Memory B cell (primary cell): ENCODE measurements at places on chromosomes 16 and 17.

- H3K4me1 ChIP-seq: peaks cover 2% of the 10 kb centered on the region
- H3K36me3 ChIP-seq: no peaks in the 10 kb centered on the region
- H3K27me3 ChIP-seq: peaks cover 30% of the 10 kb centered on the region
- DNase-seq: no peak
- no peak overlapping the region for H3K27ac ChIP-seq
- no peak overlapping the region for H3K4me3 ChIP-seq
Measured at GRCh38 chr17:34423978-34424813, 61.2 kb upstream of the CCL1 start.

DNA sequence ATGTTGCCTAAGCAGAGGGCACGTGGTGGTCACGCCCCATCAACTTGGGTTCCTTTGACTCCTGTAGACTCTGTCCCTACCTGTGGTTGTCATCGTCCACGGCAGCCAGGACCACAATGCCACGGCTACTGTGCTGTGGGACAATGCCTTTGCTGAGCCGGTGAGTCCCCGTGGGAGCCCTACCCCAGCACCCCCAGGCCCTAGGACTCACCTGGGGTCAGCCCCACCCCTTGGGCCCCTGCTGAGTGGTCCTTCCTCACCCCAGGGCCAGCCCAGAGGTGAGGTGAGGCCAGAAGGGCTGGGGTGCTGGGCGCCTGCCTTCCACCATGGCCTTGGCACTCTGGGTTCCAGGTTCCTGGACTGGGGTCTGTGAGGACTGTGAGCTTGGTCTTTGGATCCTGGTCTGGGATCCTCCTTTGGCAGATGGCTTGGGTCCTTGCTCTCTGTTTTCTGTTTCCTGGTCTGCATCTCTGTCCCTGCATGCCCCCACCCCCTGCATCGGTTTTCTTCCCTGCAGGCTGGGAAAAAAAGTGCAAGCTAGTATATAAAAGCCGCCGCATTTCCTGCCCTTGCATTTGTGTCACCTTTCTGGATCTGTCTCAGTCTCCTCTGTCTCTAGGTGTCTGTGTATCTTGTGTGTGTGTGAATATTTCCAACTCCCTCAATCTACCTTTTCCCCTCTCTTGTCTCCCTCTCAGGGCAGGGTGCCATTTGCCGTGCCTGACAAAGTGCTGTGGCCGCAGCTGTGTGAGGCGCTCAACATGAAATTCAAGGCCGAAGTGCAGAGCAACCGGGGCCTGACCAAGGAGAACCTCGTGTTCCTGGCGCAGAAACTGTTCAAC lies 17.5 kb downstream of the STAT5A start:
- no peaks in the 10 kb centered on the region for H3K27me3 ChIP-seq
- peaks cover 6% of the 10 kb centered on the region for H3K4me1 ChIP-seq
- H3K36me3 ChIP-seq: peaks cover 59% of the 10 kb centered on the region
- H3K4me3 ChIP-seq: no peak overlapping the region

DNA sequence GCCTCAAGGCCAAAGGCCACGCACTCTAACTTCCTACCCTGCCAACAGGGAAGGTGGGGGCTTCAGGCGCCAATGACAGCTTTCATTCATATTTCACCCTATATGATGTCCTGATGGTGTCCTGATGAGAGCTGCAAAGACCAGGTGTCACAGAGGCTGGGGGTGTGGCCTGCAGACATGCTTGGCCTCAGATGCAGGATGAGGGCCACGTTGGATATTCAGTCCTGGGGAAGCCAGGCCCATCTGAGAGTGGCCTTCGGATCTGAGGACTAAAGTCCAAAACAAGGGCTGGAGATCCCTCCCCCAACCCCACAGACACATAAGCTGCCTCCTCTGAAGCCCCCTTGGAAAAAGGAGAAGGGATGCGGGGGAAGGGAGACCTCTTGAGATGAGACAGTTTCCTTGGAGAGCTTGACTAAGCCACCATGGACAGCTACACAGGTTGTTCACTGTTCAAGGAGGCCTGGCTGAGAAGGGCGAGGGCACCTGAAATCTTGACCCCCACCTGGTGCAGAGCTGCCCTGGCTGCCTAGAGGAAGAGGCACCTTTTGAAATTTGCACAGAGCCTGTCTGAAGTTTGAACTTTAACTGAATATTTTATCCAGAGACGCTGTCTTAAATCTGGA lies 24.3 kb upstream of the GSG1L start:
- no peaks in the 10 kb centered on the region for H3K27me3 ChIP-seq
- no peak for DNase-seq
- H3K36me3 ChIP-seq: no peaks in the 10 kb centered on the region
- H3K27ac ChIP-seq: no peak overlapping the region

GRCh38 chr16:11398851-11399250 lies 53.6 kb downstream of the RMI2 start:
- no peaks in the 10 kb centered on the region for H3K36me3 ChIP-seq
- H3K4me1 ChIP-seq: peaks cover 4% of the 10 kb centered on the region
- H3K27ac ChIP-seq: no peak overlapping the region
- no peaks in the 10 kb centered on the region for H3K27me3 ChIP-seq
- DNase-seq: no peak

DNA sequence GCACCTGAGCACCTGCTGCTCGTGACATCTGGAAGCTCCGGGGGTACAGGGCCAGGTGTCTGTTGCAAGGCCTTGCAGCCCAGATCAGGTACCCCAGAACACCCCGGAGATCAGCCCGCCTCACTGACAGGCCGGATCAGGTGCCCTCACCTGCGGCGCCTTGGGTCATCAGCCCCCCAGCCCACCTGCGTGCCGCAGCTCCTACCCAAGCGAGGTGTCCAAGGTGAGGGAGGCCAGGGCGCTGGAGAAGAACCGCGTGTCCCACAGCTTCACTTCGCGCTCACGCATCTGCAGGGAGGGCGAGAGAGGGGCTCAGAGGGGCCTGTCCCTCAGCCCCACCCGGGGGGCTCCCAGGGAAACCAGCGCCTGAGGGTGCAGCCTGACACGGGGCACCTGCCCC lies 16.1 kb downstream of the VASN start:
- H3K36me3 ChIP-seq: peaks cover 24% of the 10 kb centered on the region
- H3K4me1 ChIP-seq: no peaks in the 10 kb centered on the region
- H3K27ac ChIP-seq: peak overlapping the region; percentile 41
- no peaks in the 10 kb centered on the region for H3K27me3 ChIP-seq
- no peak overlapping the region for H3K4me3 ChIP-seq

GRCh38 chr17:15078570-15078969 lies 186.6 kb downstream of the PMP22 start:
- no peak overlapping the region for H3K4me3 ChIP-seq
- DNase-seq: no peak
- H3K36me3 ChIP-seq: no peaks in the 10 kb centered on the region
- no peaks in the 10 kb centered on the region for H3K4me1 ChIP-seq
- H3K27ac ChIP-seq: no peak overlapping the region
- H3K27me3 ChIP-seq: peaks cover 2% of the 10 kb centered on the region

- peaks cover 23% of the 10 kb centered on the region for H3K36me3 ChIP-seq
- H3K4me3 ChIP-seq: no peak overlapping the region
- H3K27me3 ChIP-seq: no peaks in the 10 kb centered on the region
Measured at GRCh38 chr17:48051283-48051682, 3.1 kb downstream of the NFE2L1 start.

GRCh38 chr17:17576772-17577234 lies 14.7 kb downstream of the PEMT start:
- H3K4me1 ChIP-seq: no peaks in the 10 kb centered on the region
- no peak overlapping the region for H3K4me3 ChIP-seq
- H3K27me3 ChIP-seq: no peaks in the 10 kb centered on the region
- H3K27ac ChIP-seq: no peak overlapping the region

- H3K27ac ChIP-seq: no peak overlapping the region
- H3K27me3 ChIP-seq: no peaks in the 10 kb centered on the region
- H3K4me1 ChIP-seq: no peaks in the 10 kb centered on the region
- no peaks in the 10 kb centered on the region for H3K36me3 ChIP-seq
- no peak for DNase-seq
Measured at GRCh38 chr16:64380751-64381150, 741.1 kb downstream of the CDH11 start.

DNA sequence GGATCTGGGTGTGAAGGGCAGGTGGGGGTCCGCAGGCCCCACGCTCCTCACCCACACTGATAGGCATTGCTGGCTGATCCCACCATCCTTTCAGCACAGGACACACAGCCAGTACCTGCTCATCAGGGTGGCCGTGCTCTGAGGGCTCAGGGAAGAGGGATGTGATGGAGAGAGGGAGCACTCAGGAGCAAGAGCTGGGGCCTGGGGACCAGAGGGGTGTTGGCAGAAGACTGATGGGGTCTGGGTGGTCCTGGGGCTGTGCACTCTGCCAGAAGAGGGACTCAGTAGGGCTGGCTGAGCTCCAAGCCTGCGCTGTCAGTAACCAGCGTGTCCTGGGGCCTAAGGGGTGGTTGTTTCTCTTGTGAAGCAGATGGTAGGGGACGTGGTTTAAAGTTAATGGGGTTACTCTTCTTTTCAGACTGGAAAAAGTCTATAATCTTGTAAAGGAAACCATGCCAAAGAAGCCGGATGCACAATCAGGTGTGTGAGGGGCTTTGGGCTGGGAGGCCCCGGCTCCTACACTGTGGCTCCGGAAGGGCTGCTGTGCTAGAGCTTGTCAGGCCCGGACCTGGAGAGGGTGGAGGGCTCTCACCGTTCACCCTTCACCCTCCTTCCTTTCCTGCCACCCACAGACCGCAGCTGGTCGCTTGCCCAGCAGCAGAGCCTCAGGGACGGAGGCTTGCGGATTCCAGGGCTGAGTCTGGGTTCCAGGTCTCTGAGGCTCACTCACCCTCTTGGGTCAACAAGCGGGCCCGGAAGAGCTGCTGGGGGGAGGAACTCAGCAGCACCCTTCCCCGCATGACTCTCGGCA lies 27.8 kb downstream of the POLR3E start:
- peaks cover 2% of the 10 kb centered on the region for H3K4me1 ChIP-seq
- H3K27ac ChIP-seq: peak overlapping the region; percentile 86
- no peak for DNase-seq
- H3K27me3 ChIP-seq: no peaks in the 10 kb centered on the region
- H3K4me3 ChIP-seq: no peak overlapping the region
- H3K36me3 ChIP-seq: peaks cover 30% of the 10 kb centered on the region

GRCh38 chr16:30893417-30893743 lies 497 bp downstream of the BCL7C start:
- peak overlapping the region; percentile 81 for H3K27ac ChIP-seq
- peaks cover 10% of the 10 kb centered on the region for H3K36me3 ChIP-seq
- no peak for DNase-seq
- H3K27me3 ChIP-seq: no peaks in the 10 kb centered on the region
- peak overlapping the region; percentile 89 for H3K4me3 ChIP-seq
- peaks cover 36% of the 10 kb centered on the region for H3K4me1 ChIP-seq

DNA sequence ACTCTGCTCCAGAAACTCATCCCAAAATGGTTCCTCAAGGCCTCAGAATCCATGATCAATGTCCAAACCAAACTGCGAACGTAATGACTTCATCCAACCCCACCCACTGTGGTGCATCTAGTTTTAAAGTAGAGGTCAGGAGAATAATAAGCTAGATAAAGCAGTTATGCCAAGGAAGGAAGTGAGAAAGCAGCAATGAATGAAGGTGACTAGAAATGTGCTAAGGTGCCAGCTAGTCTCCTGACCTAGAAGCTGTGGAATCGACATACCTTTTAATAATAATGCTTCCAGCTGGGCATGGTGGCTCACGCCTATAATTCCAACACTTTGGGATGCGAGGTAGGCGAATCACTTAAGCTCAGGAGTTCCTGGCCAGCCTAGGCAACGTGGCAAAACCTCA lies 99.2 kb downstream of the SMG6 start:
- DNase-seq: no peak
- no peaks in the 10 kb centered on the region for H3K27me3 ChIP-seq
- H3K27ac ChIP-seq: no peak overlapping the region
- H3K4me3 ChIP-seq: no peak overlapping the region
- H3K36me3 ChIP-seq: peaks cover 3% of the 10 kb centered on the region
- no peaks in the 10 kb centered on the region for H3K4me1 ChIP-seq

DNA sequence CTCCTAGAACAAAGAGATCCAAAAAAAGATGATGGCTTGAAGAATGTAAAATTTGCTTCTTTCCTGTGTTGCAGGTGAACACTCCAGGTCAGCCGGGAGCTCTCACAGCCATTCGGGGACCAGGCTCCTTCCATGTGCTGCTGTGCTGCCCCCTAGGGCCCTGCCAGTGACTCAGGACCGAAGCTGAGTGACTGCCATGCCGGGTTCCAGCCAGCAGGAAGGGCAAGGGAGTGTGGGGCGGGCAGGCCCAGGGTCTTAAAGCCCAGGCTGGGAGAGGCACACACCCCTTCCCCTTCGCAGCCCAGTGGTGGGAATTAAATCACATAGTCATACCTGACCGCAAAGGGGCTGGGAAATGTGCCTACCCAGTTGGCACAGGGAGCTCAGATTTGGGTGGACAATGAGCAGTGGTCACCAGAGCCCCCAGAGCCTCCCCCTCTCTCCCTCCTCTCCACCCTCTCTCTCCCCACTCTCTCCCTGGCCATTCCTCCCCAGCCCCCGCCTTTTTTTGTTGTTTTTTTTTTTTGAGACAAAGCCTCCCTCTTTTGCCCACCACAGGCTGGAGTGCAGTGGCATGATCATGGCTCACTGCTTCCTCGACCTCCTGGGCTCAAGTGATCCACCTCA lies 11.5 kb downstream of the EPOP start:
- H3K27me3 ChIP-seq: peaks cover 33% of the 10 kb centered on the region
- H3K27ac ChIP-seq: no peak overlapping the region
- no peak overlapping the region for H3K4me3 ChIP-seq
- H3K36me3 ChIP-seq: peaks cover 3% of the 10 kb centered on the region
- peaks cover 4% of the 10 kb centered on the region for H3K4me1 ChIP-seq
- no peak for DNase-seq

GRCh38 chr17:61789872-61790271 lies 73.5 kb downstream of the BRIP1 start:
- no peak overlapping the region for H3K27ac ChIP-seq
- no peak for DNase-seq
- H3K4me1 ChIP-seq: peaks cover 3% of the 10 kb centered on the region
- H3K27me3 ChIP-seq: no peaks in the 10 kb centered on the region

- H3K4me1 ChIP-seq: peaks cover 16% of the 10 kb centered on the region
- H3K4me3 ChIP-seq: peak overlapping the region; percentile 68
- peaks cover 9% of the 10 kb centered on the region for H3K36me3 ChIP-seq
- no peak overlapping the region for H3K27ac ChIP-seq
- DNase-seq: peak; percentile 69
Measured at GRCh38 chr16:30941600-30942425, 7.1 kb upstream of the ORAI3 start.

- H3K36me3 ChIP-seq: peaks cover 30% of the 10 kb centered on the region
- no peak for DNase-seq
- no peaks in the 10 kb centered on the region for H3K27me3 ChIP-seq
- no peak overlapping the region for H3K4me3 ChIP-seq
Measured at GRCh38 chr16:89232107-89232506, 14.6 kb downstream of the ZNF778 start.

DNA sequence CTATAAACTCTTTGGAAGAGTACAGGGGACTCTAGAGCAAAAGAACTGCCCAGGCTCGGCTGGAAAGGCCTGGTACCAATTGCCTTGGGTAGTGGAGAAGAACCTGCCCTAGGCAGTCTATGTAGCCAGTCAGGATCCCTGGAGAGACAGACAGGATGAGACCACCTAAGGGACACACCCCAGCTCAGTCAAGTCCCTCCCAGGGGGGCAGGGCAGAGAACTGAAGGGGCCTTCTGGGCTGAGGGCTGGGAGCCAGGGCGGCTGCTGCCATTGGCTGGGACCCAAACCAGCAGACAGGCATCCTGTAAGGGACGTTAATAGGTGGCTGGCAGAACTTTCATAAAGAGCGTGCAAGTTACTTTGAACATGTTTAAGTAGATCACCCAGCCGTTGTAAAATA lies 12.8 kb upstream of the SLC38A8 start:
- no peaks in the 10 kb centered on the region for H3K27me3 ChIP-seq
- no peak overlapping the region for H3K27ac ChIP-seq
- DNase-seq: no peak
- H3K4me1 ChIP-seq: no peaks in the 10 kb centered on the region
- H3K4me3 ChIP-seq: no peak overlapping the region
- peaks cover 52% of the 10 kb centered on the region for H3K36me3 ChIP-seq
